ENCODE measurements at places on chromosomes 16 and 17.

- no peak for DNase-seq
Observed at GRCh38 chr17:8420041-8420934, 15.4 kb upstream of the NDEL1 start.

GRCh38 chr17:61414936-61415251 is 15.3 kb downstream of the TBX2 start:
- no peak for DNase-seq

- DNase-seq = no peak
Observed at GRCh38 chr17:30975042-30975820, 4.4 kb downstream of the RNF135 start.

DNA sequence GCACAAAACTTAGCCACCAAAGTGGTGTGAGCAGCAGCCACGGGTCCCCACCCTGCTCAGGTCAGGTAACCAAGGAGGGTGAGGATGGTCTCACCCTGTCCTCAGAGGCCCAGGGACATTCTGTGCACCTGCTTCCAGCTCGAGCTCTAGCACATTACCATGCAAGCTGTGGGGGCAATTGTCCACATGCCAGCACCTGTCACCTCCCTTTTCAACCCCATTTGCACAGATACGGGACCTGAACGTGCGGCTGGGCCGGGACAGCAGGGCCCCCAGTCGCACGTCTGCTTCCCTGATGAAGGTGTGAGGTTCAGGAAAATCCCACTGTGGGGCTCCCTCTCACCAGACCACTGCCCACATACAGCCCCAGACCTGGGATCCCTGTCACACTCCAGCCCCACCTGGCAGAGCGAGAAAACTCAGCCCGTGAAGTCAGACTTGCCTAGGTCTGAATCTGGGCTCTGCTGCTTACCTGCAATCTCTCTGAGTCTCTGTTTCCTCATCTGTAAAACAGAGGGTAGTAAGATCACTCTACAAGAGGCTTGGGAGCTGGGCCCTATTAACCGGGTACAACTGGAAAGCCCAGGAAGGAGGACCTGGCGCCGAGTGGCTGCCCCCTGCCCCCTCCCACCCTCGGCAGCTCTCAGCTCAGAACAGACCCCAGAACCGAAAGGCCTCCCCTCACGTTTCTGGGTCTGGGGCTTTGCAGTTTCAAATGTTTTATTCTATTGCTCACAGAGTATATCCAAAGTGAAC is 7.9 kb downstream of the WFIKKN2 start:
- DNase-seq = no peak

DNA sequence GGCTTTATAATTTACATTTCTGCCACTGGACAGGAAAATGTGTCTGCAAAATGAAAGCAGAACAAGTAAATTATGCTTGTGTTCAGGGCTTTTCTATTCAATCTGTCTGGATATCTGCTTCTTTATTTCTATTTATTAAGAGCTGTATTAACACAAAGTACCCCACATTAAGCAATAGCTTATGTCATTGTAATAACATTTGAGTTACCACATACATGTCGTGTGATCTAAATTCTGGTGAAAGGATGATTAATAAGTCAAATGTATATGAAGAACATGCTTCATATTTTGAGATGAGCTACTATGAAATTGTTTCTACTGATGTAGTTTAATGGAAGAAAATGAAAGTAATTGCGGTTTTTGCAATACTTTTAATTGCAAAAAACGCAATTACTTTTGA is 238.2 kb downstream of the KCNJ2 start:
- no peak for DNase-seq

DNA sequence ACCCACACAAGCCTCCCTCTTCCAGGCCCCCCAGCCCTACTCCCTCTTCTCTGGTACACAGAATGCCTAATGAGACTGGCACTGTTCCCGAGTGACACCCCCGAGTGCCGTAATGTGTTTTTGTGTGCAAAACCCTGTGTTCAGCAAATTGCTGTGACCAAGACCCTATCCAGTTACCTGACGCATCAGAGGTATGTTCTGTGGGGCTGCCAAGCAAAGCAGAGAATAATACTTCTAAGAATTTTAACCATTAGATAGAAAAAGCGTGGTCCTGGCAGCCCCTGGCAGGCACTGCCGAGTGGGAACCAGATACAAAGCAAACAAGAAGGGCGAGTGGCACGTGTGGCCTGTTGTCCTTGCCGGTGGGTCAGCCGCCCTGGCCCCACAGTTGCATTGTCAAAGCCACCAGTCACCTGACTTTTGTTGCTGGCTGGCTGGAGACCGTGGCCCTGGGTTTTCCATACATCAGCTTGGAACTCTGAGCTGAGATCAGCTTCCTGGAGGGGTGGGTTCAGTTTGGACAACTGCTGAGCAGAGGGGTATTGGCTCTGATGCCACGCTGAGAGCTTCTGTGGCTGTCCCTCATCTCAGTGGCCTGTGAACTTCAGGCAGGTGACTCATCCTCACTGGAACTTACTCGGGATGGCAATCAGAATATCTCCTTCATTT is 69.1 kb upstream of the BRD7 start:
- no peak for DNase-seq

DNA sequence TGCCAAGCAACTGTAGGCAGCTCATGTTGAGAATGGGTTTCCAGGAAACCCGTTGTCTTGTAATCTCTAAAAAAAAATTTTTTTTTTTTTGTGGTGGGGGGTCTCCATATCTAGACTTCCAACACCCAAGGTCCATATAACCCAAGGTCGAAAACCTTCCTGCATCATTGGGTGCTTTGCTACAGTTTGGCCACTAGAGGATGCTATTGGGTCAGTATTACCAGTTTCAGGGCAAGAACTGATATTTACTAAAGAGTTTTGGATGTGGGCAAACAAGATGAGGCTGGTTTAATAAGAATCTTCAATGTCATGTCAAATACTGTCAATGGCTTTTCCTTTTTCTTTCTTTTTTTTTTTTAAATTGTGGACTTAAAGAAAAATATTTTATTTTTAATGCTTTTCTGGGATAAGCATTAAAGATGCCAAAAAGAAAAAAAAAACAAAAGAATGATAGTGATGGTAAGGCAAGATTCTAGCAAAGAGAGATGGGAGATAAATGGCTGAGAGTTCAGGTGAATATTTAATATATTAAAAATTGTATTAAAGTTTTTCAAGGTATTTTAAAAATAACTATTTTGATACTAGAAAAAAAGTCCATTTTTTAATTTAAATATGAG is 62.2 kb downstream of the DHRS7C start:
- DNase-seq = peak; percentile 20

- DNase-seq = no peak
Observed at GRCh38 chr16:56245197-56245596, 53.9 kb downstream of the GNAO1 start.

- no peak for DNase-seq
Observed at GRCh38 chr17:55518510-55518909, 7.3 kb upstream of the SMIM36 start.

DNA sequence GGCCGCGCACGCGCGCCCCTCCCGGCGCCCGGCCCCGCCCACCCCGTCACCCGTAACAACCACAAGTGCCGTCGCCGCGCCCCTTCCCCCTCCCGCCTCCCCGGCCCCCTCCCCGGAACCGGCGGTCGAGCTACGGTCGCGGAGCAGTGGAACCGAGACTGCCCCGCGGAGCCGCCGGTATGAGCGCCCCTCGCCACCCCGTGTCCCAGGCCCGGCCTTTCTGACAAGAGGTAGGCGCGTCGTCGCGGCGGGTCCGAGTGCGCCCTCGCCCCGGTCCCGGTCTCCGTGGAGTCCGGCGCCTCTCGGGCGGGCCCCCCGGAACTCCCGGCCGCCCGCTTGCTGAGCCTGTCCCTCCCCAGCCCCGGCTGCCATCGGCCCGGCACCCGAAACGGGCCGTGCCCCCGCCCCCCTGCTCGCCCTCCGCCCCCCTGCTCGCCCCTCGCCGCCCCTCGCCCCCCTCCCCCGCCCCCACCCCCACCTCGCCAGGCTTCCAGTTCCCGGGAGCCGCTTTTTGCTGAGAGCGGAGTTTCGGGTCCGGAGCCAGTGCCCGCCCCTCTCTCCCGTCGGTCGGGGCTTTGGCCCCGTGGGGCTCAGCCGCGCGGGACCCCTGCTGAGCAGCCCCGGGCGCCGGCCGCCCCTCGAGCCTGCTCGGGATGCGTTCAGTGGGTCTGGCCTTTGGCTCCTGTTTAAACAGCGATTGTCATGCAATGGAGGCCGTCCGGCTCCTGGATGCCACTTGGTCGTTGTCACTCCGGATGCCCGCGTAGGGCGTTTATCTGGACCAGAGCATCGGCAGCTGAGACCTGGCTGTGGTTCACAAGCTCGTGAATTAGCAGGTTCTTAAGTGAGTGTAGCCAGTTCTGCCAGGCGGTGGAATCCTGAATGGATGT is at the start of gene SEC14L1:
Gene SEC14L1 (plus strand): TSS at position 92 of the 890 bp plus-strand sequence. CDS start 2,628 bp downstream, outside the sequence.
- no peak for DNase-seq

- DNase-seq = no peak
Observed at GRCh38 chr16:74862743-74863244, 88.2 kb upstream of the FA2H start.

All from stimulated activated CD4-positive, alpha-beta T cell treated with anti-CD3 and anti-CD28 coated beads, Interleukin-12 subunit alpha, Interleukin-12 subunit beta, amount 100 ng/mL, for 48 hours (primary cell).